ENCODE measurements at places on chromosomes 16 and 17.

DNA sequence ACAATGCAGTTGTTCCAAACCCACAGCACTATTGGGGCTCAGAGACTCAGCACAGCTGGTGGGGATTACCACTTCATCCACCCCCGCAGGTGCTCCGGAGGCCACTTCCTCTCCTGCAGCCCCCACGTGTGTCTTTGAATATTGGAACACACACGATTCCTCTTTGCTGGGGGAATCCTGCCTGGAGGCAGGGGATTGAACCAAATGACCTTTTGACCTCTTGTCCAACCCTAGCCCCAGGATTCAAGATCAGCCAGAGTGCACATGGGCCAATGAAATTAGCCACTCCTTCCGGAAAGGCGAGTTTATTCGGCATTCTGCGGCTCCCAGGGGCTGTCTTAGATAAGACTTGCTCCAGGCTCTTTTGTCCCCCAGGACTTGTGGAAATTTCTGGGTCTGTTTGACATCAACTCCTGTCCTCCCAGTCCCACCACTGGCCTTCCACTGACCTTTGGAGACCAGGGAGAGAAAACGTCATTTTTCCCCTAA, 350.2 kb downstream of the FOXL1 start:
- DNase-seq: peak; percentile 65

DNA sequence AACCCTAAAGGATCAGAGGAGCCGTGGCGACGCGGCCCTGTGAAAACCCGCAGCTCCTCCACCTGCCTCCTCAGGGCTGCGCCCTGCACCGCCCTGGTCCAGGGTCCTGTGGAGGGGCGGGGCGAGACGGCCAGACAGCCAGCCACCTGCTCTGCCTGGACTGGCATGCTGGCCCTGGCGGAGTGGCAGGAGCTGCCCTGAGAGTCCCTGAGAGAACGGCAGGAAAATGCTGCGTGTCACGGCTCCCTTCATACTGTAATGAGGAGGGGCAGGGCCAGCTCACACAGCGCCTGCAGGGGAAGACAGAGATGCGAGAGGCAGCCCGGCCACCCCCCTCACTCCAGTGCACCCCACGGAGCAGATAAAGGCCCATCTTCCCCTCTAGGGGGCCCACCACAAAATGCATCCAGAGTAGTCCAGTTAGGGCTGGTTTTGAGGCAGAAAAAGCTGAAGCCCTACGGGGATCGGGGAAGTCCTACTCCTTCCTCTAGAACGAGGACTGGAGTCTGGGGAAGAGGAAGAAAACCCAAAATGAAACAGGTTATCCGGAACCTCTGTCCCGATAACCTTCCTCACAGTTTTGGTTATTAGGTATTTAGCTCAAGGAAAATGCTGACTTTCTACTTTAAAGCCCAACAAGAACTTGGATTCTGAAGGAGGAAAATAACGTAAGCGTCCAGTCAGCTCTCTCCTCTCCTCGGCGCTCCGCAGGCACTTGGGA, 97.6 kb upstream of the DNAH17 start:
- DNase-seq: no peak

GRCh38 chr16:86963600-86964575, 353.3 kb downstream of the C16orf95 start:
- no peak for DNase-seq

- DNase-seq: no peak
Measured at GRCh38 chr17:13367154-13367553, 234.6 kb downstream of the HS3ST3A1 start.

GRCh38 chr17:66432996-66433551, 130.7 kb downstream of the PRKCA start:
- DNase-seq: no peak

GRCh38 chr17:27968206-27968732, 74.2 kb upstream of the NLK start:
- DNase-seq: no peak

- DNase-seq: peak; percentile 40
Measured at GRCh38 chr16:50102051-50102746, 36.4 kb downstream of the HEATR3 start.

GRCh38 chr16:77762262-77762661, 26.1 kb upstream of the VAT1L start:
- no peak for DNase-seq

DNA sequence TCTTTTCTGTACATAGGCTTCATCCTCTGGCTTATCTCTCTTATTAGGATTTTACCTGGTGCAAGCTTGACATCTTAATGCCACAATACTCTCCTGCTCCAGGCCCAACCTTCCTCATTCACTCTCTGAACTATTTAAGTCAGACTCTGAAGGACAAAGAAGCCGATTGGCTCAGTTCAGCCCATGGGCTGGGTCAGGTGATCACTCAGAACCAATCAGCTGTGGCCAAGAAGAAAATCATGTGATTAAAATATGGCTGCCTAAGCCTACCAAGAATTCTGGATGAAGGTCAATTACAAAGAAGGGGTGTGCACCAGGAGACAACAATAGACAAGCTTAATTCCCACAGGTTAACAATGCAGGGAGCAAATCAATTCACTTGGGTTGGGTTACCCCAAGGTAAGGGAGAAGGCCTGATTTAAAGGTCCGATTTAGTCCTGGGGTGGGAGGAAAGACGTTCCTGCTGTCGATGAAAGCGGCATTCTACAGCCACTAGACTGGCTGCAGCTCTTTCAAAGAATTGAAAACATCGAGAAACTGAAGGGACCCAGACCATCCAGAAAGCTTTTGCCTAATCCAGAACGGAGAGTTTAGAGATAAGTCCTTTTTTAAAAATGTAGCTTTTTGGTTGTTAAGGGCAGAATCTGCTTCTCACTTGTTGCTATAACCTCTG, 42.9 kb upstream of the NFAT5 start:
- DNase-seq: no peak

- peak; percentile 50 for DNase-seq
Measured at GRCh38 chr17:30290696-30291542, 825 bp downstream of the BLMH start.

- no peak for DNase-seq
Measured at GRCh38 chr17:48995304-48995973, 1.7 kb upstream of the IGF2BP1 start.

DNA sequence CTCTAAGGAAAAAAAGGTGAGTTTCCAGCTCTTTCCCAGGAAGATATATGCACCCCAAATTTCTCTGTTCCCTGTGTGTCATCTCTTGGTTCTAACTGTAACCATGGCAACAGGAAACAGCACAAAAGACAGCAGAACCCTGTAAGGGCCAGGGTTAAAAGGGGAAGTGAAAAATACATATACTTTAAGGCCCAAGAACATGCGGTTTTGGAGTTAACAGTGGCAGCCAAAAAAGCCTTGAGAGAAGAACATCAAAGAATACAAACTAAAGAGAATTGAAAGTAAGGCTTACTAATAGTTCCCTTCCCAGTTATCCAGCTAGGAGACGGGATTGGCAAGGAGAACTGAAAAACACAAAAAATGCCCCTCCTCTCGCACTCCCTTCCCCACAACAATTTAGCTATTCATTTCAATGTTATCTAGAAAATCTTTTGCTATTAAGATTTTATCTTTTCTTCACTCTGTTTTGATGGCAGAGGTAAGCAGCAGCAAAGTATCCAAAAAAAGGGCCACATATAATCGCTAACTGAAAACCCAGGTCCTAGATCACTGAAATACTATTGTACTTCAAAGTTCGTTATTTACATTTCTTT, 1.5 kb downstream of the SPOP start:
- peak; percentile 86 for DNase-seq

GRCh38 chr16:88482630-88483391, 29.7 kb downstream of the ZFPM1 start:
- no peak for DNase-seq

GRCh38 chr17:57986841-57987580, 1.0 kb downstream of the VEZF1 start:
- DNase-seq: no peak

DNA sequence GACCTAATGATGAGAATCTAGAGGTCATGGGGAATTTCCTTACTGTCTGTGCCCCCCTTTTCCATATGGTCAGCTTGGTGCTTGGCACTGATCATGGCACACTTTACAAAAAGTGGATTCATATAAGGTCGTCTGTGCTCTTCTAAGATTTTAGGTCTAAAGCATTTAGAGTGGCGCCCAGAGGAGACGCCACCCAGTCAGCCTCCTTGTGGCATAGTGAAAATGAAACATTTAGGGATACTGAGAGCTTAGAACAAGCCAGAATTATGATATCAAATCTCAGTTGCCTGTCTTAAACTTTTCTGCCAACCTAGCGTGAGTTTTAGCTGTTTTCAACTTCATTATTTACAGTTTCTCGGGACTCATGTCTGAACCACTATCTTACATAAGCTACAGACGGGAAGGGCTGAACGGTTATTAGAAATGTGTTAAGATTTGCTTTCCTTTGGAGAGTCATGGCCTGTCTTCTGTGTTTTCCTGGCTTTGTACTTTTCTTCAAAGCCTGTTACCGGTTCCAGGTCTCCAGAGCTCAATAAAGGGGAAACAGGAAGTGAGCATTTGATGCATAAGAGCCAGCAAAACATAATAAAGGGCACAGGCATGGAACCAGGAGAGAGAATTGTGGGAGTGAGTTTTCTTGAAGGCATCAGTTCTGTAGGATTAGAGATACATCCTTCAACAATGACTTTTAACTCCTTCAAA, 13.7 kb downstream of the ZNRF1 start:
- no peak for DNase-seq

DNA sequence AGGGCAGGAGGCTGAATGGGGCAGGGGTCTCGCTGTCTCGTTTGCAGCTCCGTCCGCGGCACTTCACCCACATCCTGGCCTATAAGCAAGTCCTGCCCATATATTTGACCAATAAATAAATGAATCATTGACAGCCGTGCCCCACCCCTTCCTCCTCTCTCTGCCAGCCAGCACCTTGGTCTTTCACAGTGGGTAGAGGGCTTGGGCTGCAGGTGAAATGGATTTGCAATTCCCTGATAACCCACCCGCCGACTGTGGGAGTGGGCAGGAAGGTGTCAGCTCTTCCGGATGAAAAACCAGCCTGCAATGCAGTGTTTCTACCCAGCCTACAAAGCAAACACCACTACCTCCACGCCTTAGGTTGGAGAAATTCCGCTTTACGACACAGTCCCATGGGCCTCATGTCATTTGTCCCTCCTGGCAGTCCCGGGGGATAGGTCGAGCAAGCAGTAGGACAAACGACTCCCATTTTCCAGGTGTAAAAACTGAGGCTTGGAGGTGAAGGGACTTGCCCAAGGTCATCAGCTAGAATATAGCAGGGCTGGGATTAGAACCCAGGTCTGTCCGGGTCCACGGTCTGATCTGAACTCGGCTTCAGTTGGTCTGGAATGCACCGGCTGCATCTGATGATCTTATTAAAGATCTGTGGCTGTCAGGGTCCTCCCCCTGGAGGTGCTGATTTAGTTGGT, 79.0 kb downstream of the ABCC1 start:
- no peak for DNase-seq

- DNase-seq: peak; percentile 0
Measured at GRCh38 chr17:31788956-31789355, 70.1 kb downstream of the COPRS start.

DNA sequence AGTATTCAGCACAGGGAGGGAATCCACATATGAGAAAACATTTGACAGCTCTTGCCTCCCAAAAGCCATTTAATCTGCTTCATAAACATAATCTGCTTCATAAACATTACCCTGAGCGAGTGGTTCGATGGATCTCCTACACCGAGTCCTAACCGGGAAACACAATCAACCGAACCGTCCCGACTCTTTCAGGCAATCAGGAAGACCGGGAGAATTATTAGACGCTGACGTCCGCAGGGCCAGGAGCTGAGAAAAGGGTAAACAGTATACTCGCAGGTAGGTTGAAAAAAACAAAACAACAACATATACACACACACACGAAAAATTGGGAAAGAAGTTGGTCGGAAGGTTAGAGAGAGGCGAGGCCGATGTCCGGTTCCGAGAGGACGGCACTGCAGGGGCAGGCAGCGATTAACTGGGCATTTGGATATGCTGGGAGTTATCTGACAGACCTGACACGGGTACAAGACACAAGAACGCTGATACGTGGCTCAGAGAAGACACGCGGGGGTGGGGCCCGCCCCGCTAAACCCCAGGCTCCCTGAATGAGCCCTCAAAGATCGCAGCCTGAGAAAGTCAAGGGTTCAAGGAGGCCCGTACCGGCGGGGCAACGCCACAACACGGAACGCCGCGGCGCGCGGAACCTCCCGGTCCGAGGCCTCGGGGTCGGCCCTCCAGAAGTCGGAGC, 585 bp downstream of the AP1G1 start:
- DNase-seq: peak; percentile 62

DNA sequence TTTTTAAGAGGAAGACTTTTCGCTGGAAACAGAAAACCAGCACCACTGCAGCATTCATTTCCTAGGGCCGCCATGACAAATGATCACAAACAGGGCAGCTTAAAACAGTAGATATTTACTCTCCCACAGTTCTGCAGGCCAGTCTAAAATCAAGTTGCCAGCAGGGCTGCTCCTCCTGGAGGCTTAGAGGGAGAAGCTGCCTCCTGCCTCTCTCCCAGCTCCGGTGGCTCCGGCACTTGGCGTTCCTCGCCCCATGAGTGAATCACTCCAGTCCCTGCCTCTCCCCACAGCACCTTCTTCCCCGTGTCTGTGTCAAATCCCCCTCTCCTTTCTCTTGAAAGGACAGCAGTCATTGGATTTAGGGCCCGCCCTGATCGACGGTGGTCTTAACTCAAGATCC, 72.1 kb downstream of the SOCS1 start:
- DNase-seq: no peak

GRCh38 chr16:50288920-50289319, 22.6 kb downstream of the ADCY7 start:
- no peak for DNase-seq

GRCh38 chr16:47643323-47644000, 182.3 kb downstream of the PHKB start:
- no peak for DNase-seq

GRCh38 chr17:58046239-58047094, 36.8 kb upstream of the DYNLL2 start:
- DNase-seq: no peak

DNA sequence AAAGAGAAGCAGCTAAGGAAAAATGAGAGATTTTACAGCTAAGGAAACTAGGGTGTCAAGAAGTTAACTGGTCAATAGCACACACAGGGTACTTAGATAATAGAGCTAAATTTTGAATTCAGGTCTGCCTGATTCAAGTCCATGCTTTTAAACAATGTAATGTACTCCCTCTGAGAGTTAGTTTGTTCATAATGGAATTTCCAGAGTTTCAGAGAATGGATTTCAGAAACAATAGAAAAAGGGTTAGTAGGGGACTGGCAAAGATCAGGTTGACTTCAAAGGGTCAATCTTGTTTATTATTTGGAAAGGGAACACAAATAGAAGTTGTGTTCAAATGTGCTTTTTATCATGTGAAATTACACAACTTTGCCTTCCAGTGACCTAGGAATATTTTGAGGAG, 17.9 kb downstream of the NSRP1 start:
- DNase-seq: no peak

DNA sequence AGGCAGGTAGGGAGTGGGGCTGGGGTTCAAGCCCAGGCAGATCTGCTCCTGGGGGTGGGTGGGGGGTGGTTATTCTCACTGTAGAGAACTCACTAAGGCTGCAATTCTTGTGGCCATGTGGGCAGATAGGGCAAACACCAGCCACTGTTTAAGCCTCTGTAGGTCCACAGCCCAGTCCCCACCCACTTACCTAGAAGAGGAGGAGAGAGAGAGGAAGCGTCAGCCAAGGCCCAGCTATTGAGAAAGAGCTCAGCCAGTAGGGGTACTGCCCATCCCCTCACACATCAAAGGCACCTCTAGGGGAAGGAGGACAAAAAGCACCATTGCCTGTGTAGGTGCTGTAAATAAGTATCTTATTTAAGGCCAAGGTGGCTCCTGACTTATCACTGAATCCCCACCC, 12.9 kb downstream of the KRT16 start:
- no peak for DNase-seq

- DNase-seq: peak; percentile 30
Measured at GRCh38 chr16:50308237-50308965, 42.0 kb downstream of the ADCY7 start.

- no peak for DNase-seq
Measured at GRCh38 chr16:85306793-85307551, 194.7 kb upstream of the CIBAR2 start.
